Ovary (tissue), 10 donors: ENCODE measurements at places on chromosomes 11 and 22.

- no peak for DNase-seq
Measured at GRCh38 chr11:72783144-72783905, 10.5 kb downstream of the STARD10 start.

DNA sequence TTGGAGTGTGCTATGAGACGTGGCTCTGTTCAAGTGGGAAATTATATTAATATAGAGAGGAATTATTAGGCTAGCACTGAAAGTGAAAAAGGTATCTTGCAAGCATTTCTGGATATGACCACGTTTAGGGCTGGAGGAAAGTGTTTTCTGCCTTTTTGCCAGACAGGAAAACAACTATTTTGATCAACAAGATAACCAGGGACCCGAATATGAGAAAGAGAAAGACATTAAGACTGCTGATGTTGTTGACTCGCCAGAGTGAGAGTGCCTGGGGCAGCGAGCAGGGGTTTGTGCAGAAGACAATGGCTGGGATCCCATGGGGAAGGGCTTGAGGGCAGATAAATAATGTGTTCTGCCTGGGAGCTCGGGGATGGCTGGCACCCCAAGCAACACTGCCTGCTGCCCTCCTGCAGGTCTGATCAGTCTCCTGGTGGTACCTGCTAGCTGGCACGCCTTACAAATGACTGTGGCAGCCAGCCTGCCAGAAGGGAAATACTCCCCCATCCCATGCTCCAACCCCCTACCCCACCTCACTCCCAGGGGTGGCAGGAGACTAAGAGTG lies 23.1 kb upstream of the CHST1 start:
- DNase-seq = no peak

GRCh38 chr22:27377501-27378295 lies 423.9 kb downstream of the MN1 start:
- peak; percentile 56 for DNase-seq

GRCh38 chr22:21102659-21103267 lies 57.0 kb downstream of the LRRC74B start:
- DNase-seq = peak; percentile 61

DNA sequence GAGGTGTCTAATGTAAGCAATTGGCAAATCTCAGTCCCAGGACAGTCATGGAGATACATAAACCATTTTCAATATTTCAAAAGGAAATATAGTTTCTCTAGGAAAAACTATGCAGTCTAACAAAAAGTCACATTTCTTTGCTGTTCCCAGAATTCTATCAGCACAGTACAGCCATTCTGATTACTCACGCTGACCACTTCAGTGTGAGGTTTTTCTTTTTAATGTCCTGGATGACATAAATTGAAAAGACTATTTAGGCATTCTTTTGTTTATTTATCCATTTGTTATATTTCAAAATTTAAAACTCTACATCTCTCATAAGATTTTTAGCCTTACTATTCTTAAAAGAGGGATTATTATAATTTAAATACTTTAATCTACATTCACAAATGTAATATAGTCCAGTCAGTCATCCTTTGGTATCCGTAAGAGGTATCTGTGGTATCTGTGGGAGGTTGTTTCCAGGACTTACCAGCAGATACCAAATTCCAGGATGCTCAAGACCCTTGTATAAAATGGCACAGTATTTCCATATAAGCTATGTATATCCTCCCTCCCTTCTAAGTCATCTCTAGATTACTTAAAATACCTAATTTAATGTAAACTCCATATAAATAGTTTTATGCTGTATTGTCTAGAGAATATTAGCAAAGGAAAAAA lies 331.1 kb upstream of the PITPNB start:
- DNase-seq = no peak

- DNase-seq = no peak
Measured at GRCh38 chr11:113240389-113240788, 74.0 kb upstream of the TTC12 start.

GRCh38 chr11:119087747-119088241 lies 3.1 kb downstream of the HMBS start:
- DNase-seq = no peak

DNA sequence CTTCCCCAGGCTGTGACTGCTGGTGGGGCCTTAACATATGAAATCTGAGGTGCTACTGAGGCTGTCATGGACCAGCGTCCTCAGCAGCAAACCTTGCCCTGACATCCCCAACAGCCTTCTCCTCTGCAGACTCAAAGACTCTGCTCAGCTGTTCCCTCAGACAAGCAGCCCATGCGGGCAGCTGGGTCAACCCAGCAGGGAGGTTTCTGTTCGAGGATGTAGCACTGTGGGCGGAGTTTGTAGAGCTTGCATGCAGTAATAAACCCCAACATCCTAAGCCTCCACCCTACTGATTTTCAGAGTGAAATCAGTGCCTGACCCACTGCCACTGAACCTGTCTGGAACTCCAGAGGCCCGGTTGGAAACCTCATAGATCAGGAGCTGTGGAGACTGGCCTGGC lies 88.8 kb upstream of the XKR3 start:
- no peak for DNase-seq

DNA sequence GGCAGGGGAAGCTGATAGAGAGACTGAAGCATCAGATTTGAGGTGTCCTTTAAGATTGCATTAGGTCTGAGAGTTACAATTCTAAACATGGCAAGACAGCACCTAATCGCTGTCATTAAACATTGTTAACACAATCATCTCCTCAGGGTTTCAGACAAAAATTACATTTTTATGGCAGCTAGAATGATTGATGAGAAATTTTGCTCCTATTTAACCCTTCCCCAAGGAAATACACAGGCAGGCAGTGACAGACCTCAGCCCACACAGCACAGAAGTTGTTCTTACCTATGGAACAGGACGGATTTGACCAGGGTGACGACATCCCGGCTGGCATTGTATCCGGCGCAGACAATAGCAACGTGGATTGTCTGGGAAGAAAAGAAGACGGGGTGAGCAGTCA lies 294.3 kb downstream of the LARGE1 start:
- DNase-seq = no peak

GRCh38 chr22:36425977-36426523 lies 38.3 kb upstream of the MYH9 start:
- peak; percentile 53 for DNase-seq

DNA sequence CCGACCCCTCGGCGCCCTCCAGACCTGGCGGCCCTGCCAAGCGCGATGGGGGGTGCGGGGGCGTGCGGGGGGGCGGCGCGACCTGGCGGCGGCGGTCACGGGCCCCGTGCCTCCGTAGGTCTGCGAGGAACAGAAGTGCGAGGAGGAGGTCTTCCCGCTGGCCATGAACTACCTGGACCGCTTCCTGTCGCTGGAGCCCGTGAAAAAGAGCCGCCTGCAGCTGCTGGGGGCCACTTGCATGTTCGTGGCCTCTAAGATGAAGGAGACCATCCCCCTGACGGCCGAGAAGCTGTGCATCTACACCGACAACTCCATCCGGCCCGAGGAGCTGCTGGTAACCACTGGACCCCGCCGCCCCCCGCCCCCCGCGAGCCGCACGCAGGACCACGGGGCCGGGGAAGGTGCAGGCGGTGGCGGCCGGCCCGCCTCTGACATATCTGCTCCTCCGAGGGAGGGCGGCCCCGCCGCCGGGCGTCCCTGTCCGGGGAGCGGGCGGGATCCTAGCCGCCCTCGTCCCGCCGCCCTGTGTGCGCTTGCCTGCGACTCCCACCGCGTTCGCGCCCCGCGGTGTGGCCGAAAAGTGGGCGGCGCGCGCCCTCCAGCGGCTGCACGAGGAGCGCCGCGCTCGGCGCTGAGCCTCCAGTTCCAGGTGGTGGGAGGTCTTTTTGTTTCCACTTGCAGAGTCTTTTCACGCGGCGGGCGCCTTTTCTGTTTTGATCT lies 2.1 kb downstream of the CCND1 start:
- DNase-seq = peak; percentile 57
